ENCODE measurements at places on chromosomes 4 and X. TPM values are rescaled to one million over a fixed set of nuclear protein-coding genes. Genes with fewer than 3 reads are reported as not detected.

The RGN gene
- 21.4 TPM for total RNA-seq

The NKX3-2 gene
- total RNA-seq = not detected

The SLC39A8 gene
- 12.1 TPM for total RNA-seq

The PDCL2 gene
- not detected for total RNA-seq

The ENPP6 gene
- 0.27 TPM for total RNA-seq

The RBM10 gene
- 25.2 TPM for total RNA-seq

The ETDA gene
- total RNA-seq = not detected

The GABRE gene
- 286 TPM for total RNA-seq

The PHF8 gene
- 55.4 TPM for total RNA-seq

The CWH43 gene
- not detected for total RNA-seq

The CEP135 gene
- total RNA-seq = 5.3 TPM

The UGT2B10 gene
- not detected for total RNA-seq

The MAGEE1 gene
- 3.2 TPM for total RNA-seq

The KLHL34 gene
- total RNA-seq = not detected

The TCEAL5 gene
- not detected for total RNA-seq

The GSX2 gene
- not detected for total RNA-seq

The SPATA18 gene
- total RNA-seq = 8.0 TPM

The ALPK1 gene
- 63.4 TPM for total RNA-seq

The NR0B1 gene
- not detected for total RNA-seq

The FGF13 gene
- 21.3 TPM for total RNA-seq

The TRPC5OS gene
- total RNA-seq = not detected

The ANTXR2 gene
- total RNA-seq = 63.8 TPM

The HSD17B13 gene
- total RNA-seq = 0.71 TPM

The MAGEB3 gene
- not detected for total RNA-seq

The TAF7L gene
- total RNA-seq = not detected

The NCBP2L gene
- not detected for total RNA-seq

The HERC5 gene
- 13.7 TPM for total RNA-seq

The VSIG1 gene
- 0.54 TPM for total RNA-seq

The NFKB1 gene
- total RNA-seq = 42.2 TPM

The SPIN2B gene
- 16.8 TPM for total RNA-seq

The TRIM75 gene
- total RNA-seq = not detected
